ENCODE measurements at places on chromosomes 11 and 22.
A peak's percentile ranks its signal among the peaks of the same experiment; 100 is the strongest.

- no peak for DNase-seq
Measured at GRCh38 chr11:133840479-133840941, 4.8 kb downstream of the SPATA19 start.

- DNase-seq, result no peak
Measured at GRCh38 chr22:37517826-37518450, 1.3 kb downstream of the CARD10 start.

GRCh38 chr11:33617672-33618350, 82.8 kb downstream of the C11orf91 start:
- DNase-seq, result no peak

GRCh38 chr11:47869544-47870393, 21.6 kb upstream of the NUP160 start:
- no peak for DNase-seq

GRCh38 chr11:24932110-24933000, 435.5 kb downstream of the LUZP2 start:
- DNase-seq, result no peak

DNA sequence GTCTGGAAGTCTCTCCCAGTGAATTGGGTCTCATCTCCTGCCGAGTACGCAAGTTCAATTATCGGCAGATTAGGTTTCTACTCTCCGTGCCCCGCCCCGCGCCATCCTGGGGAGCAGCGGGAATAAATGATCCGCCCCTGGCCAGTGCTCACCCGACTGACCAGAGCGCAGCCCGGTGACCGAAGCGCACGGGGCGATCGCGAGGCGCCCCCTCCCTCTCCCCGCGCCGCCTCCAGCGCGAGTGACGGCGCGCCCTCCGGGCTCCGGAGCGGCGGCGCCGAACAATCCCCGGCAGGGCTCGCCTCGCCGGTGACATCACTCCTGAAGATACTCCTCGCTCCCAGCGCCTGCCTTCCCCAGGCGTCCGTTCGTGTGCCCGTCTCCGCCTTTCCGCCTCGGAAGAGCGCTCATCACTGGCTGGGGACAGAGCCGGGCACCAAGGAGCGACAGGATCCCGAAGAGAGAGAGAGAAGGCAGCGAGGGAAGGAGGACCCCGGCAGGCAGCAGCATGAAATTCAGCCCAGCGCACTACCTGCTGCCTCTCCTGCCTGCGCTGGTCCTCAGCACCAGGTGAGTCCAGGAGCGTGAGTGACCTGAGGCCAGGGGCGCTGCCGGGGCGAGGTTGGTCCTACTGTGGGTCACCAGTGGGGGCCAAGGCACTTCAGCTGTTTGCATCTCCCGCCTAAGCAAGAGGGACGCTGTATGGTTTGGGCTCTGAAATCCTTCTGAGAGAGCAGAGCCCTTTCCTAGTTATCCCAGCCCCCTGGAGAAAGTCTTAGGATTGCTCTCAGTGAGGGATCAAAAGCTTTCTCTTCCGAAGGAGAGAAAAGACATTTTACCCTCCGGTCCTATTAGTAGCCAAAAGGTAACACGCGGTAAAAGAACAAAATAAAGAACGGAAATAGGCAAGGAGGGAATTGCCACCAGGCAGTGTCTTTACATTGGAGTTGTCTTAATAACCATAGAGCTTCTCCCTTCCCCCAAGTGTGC, at the start of gene LUZP2:
TSS of gene LUZP2 (plus strand) at position 318 of the 990 bp plus-strand sequence.
- peak; percentile 64 for DNase-seq

DNA sequence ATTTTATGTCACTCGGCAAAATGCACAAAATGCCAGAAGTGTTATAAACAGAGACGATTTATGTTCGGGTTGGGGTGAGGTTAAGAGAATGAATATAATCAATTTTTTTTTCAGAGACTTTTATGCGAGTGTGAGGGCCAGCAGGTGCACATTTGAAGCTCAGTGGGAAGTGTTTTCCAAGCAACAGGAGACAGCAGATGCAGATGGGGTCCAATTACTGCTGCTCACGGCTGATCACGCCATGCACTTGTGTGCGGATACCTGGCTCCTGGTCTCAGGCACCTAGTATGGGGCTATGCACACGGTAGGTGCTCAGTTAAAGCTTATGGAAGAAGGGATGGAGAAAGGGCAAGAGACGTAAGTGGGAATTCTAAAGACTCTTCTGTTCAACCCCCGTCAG, 249.1 kb downstream of the MIAT start:
- no peak for DNase-seq

DNA sequence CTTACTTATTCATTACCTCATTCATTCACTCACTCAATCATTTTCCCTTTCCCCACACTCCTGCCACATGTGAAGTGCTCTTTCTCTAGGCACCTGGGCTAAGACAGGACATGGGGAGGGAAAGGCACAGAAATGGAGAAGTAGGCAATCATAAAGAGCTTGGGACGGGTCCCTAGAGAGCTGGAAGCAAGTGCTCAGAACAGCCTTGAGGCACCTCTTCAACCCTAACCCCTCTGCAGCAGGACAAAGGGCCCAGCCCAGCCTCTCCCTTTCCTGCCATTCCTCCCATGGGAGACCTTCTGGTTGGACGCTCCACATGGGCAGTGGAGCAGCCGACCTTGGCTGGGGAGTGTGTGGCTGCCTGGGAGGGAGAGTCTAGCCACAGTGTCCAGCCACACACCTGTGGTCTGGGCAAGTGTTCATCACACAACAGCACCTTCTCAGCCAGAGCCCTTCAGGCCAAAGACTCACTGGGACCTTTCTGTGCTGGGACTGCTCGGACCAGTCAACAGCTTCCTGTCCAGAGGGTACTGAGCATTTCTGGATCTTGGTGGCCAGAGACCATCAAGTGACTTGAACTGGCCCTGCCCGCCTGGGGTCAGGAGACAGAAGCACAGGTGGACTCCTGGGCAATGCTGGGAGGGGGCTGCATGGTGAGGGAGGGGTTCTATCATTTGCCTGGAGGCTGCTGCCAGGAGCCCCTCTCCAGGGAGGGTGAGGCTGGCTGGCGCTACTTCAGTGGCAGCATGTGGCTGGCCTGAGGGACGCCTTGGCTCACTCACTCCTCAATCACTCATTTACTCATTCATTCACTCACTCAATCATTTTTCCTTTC, 1.0 kb upstream of the MUC5AC start:
- DNase-seq, result no peak

DNA sequence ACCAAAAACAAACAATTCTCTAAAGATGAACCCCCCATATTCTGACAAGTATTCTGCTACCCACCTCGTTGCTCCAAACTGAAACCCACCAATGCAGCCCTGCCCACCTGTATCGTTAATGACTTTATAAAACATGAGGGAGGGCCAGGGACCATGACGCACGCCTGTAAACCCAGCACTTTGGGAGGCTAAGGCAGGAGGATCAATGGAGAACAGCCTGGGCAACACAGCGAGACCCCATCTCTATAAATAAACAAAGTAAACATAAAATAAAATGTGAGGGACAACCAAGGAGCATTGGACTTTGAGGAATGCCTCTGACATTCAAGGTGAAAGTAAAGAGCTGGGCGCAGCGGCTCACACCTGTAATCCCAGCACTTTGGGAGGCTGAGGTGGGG, 39.8 kb upstream of the ATXN10 start:
- no peak for DNase-seq

DNA sequence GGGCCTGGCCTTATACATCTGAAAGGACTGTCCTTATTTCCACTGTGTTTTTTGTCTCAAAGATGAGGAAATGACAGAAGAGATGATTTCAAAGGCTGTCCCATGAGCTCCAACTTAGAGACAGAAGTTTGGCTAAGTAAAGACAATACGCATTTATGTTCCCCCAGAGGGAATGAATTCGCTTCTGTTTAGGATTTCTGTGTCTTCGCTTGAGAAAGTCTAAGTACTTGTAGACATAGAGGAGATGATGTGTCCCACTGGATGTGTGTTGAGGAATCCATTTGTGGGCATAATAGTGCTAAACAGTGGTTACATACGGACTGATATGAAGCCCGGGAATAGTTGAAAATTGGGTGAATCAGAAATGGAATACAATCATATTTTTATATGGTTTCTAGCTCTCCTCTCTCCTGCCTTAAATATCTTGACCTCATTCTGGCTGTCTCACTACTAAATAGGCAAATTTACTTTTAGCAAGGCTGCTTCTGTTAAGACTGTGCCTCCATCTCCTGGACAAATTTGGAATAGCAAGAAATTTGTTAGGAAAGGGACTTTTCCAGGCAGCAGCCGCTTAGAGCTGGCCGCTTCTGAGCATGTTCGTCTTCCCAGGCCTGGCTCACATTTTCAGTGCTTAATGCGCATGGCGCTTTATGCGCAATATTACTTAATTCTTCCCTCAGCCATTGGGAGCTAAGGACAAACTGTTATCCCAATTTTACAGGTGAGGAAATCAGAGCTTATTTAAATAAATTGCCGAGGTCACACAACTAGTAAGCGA, 1.9 kb upstream of the PEX26 start:
- DNase-seq, result peak; percentile 87

DNA sequence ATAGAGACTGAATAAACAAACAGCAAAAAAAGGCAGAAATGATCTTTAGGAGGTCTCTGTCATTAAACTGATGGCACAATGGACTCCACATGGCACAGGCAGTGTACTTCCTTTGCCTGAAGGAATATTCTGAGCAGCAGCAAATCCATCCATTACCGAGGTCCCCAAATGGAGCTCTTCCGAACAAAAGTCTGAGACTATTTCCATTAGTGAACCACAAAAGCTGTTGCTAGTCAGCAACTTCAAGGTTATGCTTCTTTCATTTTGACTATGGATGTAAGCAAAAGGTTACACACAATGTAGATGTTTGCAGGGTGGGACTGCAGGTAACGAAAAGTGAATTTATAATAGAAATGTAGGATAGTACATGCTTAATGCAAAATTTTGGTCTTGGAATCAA, 14.5 kb downstream of the NARS2 start:
- no peak for DNase-seq

DNA sequence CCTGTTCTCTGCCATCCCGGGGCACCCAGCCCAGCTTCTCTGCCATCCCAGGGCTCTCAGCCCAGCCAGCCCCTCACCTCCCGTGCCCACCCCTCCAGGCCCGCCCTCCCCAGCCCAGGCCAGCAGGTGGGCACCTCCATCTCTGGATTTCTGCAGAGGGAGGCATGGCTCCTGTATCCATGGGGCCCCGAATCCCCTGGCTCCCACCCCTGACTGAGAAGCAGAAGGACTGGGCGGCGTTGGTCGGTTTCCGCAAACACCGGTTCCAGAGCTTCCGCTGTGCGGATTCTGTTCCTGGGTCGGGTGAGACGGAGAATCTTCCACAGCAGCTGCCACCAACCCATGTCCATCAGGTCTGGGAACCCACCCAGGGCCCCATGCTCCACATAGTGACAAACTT, 240.3 kb downstream of the BRD1 start:
- DNase-seq, result no peak

- no peak for DNase-seq
Measured at GRCh38 chr22:24390576-24390975, 36.8 kb upstream of the ADORA2A start.

DNA sequence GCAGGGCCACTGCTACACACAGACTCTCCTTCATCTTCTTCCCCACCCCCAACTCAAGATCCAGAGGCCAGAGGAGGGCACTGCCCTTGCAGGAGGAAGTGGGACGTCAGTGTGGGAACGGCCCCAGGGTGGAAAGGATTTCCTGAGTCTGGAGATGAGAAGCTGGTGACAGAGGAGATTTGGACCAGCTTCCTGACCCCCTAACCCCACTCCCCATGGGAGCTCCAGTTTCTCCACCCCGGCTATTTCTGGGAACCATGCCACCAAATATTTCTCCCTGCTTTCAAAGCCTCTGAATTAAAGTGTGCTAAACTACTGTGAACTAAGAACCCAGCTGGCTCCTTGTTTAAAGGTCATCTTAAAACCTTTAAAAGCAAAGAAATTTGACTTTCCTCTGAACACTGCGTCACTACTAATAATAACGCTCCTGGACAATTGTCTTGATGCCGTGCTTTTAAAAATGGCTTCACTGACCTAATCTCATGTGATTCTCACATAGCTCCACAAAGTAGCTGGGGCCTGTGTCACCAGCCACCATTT, 46.6 kb downstream of the CWC15 start:
- peak; percentile 25 for DNase-seq

GRCh38 chr11:1807264-1807995, 27.4 kb upstream of the SYT8 start:
- DNase-seq, result no peak

DNA sequence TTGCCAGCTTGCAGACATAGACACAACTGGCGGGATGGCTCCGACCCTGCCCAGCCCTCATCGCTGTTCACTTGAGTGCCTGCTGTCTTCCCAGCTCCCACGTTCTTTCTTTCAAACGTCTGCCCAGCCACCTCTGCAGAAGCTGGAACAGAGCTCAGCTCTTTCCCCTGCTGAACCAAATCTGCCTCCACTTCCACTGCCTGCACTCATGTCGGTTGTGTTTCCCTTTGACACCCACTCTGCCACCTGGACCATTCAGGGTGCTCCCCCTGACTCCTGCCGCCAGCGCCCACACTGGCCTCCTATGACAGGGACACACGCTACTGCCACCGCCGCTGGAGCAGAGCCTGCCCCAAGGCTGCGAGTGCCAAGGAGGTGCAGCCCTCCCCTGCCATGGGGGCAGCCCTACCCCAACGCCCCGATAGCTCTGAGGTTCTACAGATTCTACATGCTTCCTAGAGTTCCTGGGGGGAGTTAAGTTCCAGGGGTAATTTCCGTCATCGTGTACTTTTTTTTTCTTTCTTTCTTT, 37.9 kb downstream of the TST start:
- no peak for DNase-seq

- no peak for DNase-seq
Measured at GRCh38 chr11:31795706-31796498, 15.2 kb downstream of the PAX6 start.

Data from spinal cord (tissue), 10 donors.